ENCODE measurements at places on chromosomes 5 and 9.
A peak's percentile ranks its signal among the peaks of the same experiment; 100 is the strongest.

- DNase-seq: no peak
Observed at GRCh38 chr9:112809906-112810305, 59.3 kb downstream of the SNX30 start.

DNA sequence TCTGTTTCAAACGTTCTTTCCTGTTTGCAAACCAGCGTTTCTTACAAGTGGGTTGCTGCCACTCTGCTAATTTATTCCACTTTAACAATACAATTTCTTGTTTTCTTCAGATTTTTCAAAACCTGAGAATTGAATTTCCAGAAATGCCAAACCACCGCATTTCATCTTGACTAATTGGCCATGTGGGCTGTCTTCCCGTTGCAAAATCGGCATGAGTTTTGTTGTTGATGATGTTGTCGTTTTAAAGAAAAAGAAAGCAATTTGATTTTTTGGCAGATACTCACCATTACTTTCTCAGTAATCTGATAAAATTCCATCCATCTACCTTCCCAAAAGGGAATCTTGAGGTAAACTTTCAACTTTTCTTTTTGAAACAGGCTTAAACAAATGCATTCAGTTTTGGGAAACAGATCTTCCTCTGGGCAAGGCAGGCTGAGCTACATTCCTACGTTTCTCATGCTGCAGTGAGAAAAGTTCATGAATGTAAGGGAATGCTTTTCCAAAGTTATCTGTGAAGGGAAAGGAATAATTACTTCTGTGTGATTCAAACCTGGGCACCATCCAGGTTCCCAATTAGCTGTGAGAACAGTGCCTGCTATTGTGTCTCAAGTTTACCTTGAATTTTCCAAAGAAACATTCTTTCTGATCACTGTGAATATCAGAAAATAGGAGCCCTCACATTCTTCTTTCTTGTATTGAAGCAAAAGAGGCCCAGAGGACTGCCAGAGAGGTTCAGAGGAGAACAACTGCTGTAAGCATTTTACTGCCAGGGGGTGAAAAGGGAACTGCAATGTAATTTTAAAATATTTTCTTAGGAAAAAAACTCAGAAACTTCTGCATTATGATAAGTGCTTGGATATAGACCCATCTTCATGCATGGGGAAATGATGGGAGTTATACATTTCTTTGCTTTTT lies 100.7 kb upstream of the TUT7 start:
- DNase-seq: no peak

DNA sequence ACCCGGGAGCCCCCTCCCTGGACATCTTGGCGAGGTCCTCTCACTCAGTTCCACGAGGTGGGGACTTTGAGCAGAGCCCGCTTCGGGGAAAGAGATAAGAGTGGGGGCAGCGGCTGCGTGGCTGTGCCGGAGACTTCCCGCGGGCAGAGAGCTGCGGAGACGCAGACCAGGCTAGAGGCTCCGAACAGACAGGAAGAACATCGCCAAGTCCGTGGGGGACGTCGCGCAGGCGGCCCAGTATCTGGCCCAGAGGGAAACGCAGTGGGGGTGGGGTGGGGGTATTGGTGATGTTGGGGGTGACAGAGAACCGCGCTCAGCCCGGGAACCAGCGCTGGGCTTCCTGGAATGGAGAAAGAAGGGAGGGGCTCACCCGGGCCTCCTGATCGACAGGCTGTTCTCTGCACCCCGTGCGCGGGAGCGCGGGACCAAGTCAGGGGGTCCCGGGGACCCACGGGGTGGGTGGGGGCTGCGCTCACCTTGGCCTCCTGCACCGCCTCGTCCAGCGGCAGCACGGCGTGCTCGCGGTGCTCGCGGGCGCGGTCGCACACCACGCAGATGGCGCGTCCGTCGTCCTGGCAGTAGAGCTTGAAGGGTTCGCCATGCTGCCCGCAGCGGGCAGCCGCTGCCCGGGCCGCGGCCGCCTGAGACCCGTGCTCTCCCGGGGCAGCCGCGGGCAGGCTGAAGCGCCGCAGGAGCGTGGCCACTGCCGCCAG lies 727 bp downstream of the TRIM7 start:
- peak; percentile 42 for DNase-seq

GRCh38 chr9:102456562-102456961 lies 538.6 kb upstream of the CYLC2 start:
- no peak for DNase-seq

GRCh38 chr5:110630350-110630749 lies 96.1 kb downstream of the TMEM232 start:
- DNase-seq: no peak

GRCh38 chr5:10726913-10727517 lies 34.0 kb downstream of the DAP start:
- no peak for DNase-seq

GRCh38 chr5:96329886-96330529 lies 103.0 kb downstream of the PCSK1 start:
- DNase-seq: no peak

DNA sequence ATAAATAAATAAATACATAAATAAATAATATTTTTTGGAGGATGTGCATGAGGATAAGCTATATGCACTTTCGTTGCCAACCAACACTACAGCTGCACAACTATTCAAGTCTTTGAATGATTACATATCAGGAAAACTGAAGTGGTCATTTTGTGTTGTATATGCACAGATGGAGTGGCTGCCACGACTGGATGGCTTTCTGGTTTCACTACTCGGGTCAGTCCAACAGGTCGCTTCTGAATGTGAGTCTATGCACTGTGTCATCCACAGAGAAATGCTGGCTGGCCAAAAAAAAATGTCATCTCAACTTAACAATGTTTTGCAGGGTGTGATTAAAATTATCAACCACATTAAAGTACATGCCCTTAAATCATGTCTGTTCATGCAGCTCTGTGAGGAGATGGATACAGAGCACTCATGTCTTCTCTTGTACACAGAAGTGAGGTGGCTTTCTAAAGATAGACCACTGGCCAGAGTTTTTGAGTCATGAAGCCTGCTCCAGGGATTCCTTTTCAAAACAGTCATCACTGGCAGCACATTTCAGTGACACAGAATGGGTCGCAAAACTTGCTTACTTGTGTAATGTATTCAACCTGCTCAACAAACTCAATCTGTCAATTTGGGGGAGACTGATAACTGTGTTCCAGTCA lies 589.8 kb upstream of the CYLC2 start:
- no peak for DNase-seq

- DNase-seq: no peak
Observed at GRCh38 chr5:62265648-62266112, 40.3 kb upstream of the KIF2A start.

GRCh38 chr9:86287013-86287412 lies 4.7 kb upstream of the ISCA1 start:
- DNase-seq: no peak

DNA sequence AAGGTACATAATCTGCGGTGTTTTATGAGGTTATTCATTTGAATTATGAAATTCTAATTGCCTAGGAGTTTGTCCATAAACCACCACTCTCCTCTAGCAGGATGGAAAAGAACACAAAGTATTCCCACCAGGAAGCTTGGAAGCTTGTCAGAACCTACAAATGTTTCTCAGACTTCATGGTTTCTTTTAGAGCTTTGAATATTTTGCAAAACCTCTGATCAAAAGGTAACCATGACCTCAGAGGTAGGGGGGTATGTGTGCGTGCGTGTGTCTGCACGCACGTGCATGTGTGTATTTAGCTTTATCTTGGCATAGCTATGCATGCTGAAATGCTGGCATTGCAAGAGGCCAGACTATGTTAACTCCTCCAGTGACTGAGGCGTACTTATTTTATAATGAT lies 847.0 kb downstream of the TLE1 start:
- no peak for DNase-seq

GRCh38 chr9:95060234-95060633 lies 257.3 kb downstream of the FANCC start:
- DNase-seq: no peak

- peak; percentile 74 for DNase-seq
Observed at GRCh38 chr9:133127340-133127981, 6.4 kb upstream of the RALGDS start.

DNA sequence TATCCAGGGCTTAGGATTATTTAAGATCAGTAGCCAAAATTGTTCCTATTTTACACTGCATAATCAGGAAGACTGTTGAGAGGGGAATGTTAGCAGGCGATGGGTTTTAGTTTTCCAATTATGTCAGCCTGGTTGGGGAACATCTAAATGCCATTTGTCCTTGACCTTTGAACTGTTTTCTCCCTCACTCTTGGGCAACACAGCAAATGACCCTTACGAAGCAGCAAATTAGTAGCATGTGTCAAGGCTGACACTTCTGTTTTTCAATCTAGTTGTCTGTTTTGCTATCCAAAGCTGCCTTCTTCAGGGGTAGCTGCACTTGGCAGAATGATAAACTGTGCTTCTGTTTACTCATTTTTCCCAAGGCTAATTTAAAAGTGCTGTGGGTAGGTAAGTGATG lies 78.0 kb upstream of the AGXT2 start:
- no peak for DNase-seq

GRCh38 chr9:136372561-136373299 lies 739 bp downstream of the CARD9 start:
- DNase-seq: peak; percentile 79

- no peak for DNase-seq
Observed at GRCh38 chr5:71943874-71944273, 163.4 kb upstream of the MAP1B start.

GRCh38 chr5:62340392-62340791 lies 34.4 kb downstream of the KIF2A start:
- no peak for DNase-seq

GRCh38 chr9:86516564-86516963 lies 162.4 kb upstream of the TUT7 start:
- DNase-seq: no peak

DNA sequence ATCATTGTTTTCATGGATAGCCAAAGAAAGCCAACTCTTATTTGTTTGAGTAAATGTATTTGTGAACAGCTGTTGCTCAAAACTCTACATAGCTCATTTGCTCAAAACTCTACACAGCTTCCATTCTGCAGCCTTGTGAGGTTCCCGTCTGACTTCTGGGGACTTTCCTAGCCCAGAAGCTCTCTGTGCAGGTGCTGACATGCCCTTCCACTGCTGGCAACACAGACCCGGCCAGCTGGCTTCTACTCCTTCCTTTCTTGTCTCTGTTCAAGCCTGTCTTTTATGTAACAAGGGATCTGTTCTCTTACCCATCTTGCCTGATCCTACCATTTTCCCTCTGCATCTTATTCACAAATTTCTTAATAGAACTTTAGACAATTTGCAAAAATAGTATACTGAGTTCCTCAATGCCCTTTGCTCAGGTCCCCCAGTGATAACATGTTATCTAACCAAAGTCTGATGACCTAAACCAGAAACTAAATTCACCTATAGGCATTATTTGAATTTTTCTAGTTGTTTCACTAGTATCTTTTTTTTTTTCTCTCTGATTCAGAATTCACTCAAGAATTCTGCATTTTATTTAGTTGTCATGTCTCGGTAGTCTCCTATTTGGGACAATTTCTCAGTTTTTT lies 556.5 kb upstream of the SEMA6A start:
- no peak for DNase-seq

Data from left cardiac atrium (tissue), 4 donors.